Cardiac septum (tissue), 1 donor: ENCODE measurements at places on chromosomes 4 and X. TPM values are rescaled to one million over a fixed set of nuclear protein-coding genes. Genes with fewer than 3 reads are reported as not detected.

- DNase-seq = no peak
These were observed 58.9 kb downstream of the TLR10 start for GRCh38 chr4:38723726-38724474.

GRCh38 chr4:53367721-53368120 lies 1.9 kb upstream of the SCFD2 start:
- no peak for DNase-seq

DNA sequence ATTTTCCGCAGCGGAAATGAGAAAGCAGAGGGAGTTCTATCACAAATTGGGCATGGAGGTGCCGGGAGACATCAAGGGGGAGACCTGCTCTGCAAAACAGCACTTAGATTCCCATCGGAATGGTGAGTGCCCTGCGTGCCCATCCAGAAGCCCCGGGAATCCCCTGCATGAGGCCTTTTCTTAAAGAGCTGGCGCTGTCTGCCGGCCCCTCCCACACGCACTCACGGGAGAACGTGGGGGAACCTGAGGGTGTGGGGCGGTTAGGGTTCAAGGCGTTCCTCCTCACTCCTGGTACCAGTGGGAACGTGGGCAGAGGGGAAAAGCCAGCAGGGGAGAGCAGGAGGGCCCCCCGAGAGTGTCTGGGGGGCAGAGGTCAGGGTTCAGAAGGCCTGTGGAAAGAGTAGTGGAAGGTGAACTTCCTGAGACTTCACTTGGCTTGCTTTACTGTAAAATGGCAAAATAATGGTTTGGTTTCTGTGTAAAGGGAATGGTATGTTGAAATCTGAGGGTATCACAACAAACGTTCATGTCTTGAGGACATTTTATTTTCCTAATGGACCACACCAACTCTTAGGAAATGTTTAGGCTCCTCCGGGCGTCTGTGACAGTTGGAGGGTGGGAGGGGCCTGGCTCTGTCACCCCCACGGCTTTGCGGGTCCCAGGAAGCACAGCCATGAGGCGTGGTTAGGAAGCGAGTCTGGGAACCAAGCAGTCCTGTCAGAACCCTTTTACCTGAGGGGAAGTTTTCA lies 38.0 kb downstream of the PCGF3 start:
- DNase-seq = no peak

GRCh38 chrX:23637187-23637586 lies 30.1 kb upstream of the PRDX4 start:
- DNase-seq = no peak

The ZNF711 gene
- total RNA-seq = 1.9 TPM

DNA sequence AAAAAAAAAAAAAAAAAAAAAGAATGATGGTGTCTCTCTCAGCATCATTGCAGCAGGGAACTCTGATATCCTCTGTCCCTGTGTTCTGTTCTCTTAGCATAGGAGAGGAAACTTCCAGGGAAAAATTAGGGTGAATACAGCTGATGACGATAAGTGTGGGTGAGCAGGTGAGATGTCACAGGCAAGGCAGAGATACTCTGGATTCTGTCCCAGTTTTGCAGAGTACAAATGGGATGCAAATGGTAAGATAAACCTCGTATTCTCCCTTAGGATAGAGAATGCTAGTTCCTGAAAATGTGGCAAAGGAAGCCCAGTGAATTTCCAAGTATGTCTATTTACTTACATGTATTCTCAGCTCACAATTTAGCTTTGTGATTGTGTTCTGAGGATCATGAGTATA lies 671.6 kb upstream of the BOD1L1 start:
- DNase-seq = no peak

The CYBB gene
- 9.8 TPM for total RNA-seq

GRCh38 chr4:46508216-46508615 lies 118.3 kb upstream of the GABRA2 start:
- DNase-seq = no peak

The CENPVL2 gene
- total RNA-seq = not detected
